ENCODE measurements at places on chromosomes 16 and 17.

DNA sequence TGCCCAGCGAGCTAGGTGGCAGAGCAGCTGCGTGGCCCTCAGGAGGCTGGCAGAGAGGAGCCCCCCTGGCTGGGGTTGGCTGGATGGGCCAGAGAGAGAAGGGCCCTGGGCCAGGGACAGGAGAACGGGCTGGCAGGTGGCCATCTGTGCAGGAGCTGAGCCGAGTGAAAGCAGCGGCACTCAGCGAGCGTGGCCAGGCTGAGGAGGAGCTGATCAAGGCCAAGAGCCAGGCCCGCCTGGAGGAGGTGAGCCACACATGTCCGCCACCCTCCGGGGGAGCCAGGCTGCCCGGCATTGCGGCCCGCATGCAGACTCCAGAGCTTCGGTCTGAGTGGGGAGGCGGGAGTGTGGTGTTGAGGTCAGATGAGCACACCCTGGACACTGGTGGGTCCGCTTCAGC is 2.1 kb upstream of the RAC3 start:
- DNase-seq: no peak

DNA sequence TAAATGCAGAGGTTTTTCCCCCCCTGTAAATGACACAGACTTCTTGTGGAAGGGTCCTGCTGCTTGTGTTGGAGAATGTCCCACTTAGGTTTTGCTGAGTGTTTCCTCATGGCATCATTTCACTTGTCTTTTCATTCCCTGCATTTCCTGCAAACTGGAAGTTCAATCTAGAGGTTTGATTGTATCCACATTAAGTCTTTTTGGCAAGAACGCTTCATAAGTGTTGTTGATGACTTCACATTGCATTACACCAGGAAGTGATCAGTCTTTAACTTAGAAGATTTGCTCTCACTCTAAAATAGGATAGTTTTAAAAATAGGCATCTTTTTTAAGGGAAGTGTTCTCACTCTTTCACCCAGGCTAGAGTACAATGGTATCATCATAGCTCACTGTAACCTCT is 67.2 kb downstream of the RPTOR start:
- no peak for DNase-seq

GRCh38 chr16:87657621-87658192 is 55.4 kb downstream of the JPH3 start:
- peak; percentile 18 for DNase-seq

DNA sequence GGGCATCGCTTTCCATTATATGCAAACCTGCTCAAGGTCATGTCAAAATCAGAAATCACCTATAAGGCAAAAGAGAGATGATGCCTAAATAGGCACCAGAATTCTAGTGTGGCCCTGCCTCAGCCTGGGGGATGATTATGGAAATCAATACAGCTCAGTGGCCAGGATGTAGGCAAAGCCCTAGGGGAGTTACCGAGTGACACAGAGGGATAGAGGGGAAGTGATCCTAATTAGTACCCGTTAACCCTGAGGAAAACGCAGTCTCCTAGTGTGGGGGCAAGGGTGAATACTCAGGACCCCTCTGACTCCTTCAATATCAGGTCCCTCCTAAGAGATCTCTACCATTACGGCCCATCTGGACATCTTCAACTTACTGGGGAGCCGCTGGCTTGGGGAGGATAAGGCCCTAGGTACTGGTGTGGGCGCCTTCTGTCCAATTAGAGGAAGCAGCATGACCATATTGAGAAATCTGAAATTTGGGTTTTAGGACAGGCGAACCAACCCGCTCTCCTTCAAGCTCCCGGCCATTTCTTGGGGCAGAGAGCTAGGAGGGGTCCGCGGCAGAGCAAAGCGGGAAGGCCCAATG is 725 bp downstream of the NT5C3B start:
- no peak for DNase-seq

DNA sequence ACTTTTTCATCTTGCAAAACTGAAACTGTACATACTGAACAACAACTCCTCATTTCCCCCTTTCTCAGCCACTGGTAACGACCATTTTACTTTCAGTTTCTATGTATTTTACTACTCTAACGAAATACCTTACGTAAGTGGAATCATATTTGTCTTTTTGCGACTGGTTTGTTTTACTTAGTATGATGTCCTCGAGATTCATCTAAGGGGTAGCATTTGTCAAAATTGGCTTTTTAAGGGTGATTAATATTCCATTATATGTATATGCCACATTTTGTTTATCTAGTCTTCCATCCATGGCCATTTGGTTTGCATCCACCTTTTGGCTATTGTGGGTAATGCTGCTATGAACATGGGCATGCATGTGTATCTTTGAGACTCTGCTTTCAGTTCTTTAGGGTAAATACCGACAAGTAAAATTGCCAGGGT is 10.4 kb downstream of the KPNB1 start:
- DNase-seq: no peak

- DNase-seq: peak; percentile 70
These were observed 744 bp upstream of the GGNBP2 start for GRCh38 chr17:36544044-36544306.
